ENCODE measurements at places on chromosomes 5 and 9. TPM values are rescaled to one million over a fixed set of nuclear protein-coding genes. Genes with fewer than 3 reads are reported as not detected.

Gene SLC27A6
- total RNA-seq: 2.0 TPM

DNA sequence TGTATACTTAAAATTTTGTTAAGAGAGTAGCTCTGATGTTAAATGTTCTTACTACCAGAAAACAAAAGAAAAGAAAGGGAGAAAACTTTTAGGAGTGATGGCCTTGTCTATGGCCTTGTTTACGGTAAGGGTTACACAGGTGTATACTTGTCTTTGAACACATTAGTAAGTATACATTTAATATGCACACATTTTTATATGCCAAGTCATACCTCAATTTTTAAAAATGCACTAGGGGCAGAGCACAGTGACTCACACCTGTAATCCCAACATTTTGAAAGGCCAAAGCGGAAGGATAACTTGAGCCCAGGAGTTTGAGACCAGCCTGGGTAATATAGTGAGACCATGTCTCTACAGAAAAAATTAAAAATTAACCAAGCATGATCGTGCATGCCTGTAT is 166.7 kb upstream of the SNX2 start:
- no peak for DNase-seq

DNA sequence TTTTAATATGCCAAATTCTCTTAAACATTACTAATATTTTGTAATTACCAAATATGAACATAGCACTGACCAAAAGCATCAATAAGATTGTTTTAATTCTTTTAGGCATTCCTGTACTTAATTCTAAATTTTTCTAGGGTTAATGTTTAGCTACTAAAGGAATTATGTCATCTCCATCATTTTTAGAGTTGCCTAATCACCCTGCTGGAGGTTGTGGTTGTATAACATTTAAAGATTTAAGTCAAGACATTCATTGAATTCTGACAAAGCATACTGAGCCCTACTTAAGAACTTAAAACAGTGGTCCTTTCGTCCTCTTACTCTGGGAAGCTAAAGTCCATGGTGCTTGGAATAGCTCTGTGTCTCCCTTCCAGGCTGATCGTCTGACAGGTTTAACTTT is 28.1 kb upstream of the DAB2 start:
- DNase-seq: no peak

GRCh38 chr9:3836011-3836410 is 310.2 kb upstream of the RFX3 start:
- no peak for DNase-seq

Gene FAM174A
- 58.1 TPM for total RNA-seq

DNA sequence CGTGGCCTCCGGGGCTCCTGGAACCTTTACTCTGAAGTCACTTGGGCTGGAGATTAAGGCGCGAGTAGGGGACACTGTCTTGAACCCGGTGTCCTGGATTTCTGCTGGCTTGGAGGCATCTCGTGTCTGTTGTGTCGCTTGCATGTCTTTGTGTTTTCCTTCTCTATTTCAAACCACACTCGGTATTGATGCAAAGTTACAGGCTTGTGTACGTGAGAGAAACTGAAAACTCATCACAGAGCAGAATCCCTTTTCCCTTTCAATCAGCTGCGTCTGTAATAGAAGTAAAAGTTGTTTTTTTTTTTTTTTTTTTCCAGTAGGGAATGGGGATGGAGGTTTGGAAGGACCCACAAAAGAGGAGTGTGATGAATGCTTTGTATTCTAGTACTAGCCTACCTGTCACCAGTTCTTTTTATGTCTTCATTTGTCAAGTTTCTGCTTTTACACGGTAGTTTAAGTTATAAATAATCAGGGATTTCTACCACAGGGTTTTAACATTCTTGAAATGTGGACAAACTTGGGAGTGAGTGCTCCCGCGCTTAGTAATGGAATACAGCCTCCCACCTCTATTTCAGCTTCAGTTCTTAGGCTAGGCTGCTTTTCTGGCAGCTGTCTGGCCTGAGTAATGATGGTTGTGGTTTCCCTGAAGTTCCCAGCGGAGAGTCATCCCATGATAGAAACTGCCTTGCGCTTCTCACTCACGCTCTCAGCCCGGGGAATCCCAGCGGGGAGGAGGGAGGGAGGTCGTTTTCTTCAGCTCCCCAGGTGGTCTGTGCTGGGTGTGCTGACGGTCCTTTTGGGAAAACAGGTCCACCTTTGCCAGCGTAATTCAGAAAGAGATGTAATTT is 763 bp downstream of the TJP2 start:
- peak; percentile 41 for DNase-seq

GRCh38 chr5:78610163-78610583 is 38.4 kb downstream of the LHFPL2 start:
- DNase-seq: no peak

GRCh38 chr5:40743771-40744170 is 12.0 kb downstream of the TTC33 start:
- no peak for DNase-seq

Gene IFNA6
- total RNA-seq: not detected

DNA sequence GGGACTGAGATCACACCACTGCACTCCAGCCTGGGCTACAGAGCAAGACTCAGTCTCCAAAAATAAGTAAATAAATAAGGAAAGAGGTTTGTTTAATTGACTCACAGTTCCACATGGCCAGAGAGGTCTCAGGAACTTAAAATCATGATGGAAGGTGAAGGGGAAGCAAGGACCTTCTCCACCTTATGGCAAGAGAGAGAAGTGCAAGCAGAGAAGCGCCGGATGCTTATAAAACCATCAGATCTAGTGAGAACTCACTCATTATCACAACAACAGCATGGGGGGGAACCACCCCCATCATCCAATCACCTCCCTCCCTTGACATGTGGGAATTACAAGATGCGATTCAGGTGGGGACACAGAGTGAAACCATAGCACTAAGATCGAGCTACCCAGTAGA is 22.8 kb upstream of the RGMB start:
- DNase-seq: no peak

- DNase-seq: peak; percentile 90
These were observed 20.7 kb downstream of the PTPN3 start for GRCh38 chr9:109477258-109478050.

Gene TNFSF15
- total RNA-seq: not detected

GRCh38 chr5:67306965-67307607 is 110.5 kb upstream of the CD180 start:
- no peak for DNase-seq

Gene PCDHGA3
- 1.5 TPM for total RNA-seq

- DNase-seq: no peak
These were observed 18.7 kb upstream of the ADAM19 start for GRCh38 chr5:157594257-157594656.

DNA sequence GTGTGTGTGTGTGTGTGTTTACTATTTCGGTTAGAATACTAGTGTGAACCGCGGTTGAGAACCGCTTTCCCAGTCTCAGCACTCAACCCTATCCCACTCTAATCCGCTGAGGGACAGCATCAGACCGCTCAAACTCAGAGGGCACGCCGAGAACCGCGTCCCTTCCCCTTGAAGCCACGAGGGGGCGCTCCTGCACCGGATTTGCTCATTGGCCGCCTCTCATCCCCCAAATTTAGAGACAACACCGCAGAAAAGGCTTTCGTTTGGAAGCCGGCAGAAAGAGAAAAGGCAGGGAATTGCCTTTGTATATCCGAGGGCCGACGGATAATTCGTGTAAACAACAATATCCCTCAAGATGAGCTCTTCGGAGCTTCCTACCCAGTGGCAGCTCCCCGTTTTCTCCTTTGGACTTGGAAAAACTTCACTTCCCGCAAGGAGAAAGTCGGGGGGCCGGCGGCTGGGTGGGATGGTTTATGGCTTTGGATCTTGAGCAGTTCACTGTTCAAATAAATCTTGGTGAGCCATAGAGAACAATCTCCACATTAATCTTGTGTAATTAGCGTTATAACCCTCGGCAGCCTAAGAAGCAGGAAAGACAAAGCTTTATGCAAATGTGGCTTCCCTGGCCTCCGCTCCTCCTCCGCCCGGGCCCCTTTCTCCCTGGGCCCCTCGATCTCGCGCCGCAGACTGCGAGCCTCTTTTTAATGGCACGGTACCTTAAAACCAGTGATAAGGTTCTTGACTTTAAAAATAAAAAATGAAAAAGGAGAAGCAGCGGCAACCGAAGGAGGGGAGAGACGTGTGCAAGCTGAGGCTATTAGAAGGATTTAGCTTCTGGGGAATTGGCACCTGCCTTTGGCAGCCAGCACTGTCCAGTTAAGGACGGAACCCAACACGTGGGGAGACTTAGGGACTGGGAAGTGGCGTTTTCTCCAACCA is 296.8 kb downstream of the PARP8 start:
- DNase-seq: peak; percentile 28

Gene TRPM3
- total RNA-seq: not detected

GRCh38 chr5:1753490-1753889 is 46.1 kb downstream of the MRPL36 start:
- no peak for DNase-seq

DNA sequence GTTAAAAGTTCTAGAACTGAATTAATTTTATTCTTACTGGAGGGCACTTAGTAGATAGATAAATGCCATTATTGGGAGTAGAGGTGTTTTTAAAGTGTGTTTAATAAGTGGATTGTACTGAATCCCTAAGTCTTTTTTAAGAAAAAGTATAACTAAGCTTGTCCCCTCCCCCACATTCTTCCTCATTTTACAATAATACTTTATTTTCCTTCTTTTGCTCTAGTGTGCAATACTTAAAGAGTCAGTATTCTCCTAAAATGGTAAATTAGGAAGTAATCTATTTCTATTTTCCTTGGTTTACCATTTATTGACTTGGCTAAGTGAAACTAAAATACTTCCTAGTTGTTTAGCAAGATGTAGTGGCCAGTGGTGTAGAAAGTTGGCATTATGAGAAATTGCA is 11.6 kb downstream of the UBLCP1 start:
- DNase-seq: no peak

DNA sequence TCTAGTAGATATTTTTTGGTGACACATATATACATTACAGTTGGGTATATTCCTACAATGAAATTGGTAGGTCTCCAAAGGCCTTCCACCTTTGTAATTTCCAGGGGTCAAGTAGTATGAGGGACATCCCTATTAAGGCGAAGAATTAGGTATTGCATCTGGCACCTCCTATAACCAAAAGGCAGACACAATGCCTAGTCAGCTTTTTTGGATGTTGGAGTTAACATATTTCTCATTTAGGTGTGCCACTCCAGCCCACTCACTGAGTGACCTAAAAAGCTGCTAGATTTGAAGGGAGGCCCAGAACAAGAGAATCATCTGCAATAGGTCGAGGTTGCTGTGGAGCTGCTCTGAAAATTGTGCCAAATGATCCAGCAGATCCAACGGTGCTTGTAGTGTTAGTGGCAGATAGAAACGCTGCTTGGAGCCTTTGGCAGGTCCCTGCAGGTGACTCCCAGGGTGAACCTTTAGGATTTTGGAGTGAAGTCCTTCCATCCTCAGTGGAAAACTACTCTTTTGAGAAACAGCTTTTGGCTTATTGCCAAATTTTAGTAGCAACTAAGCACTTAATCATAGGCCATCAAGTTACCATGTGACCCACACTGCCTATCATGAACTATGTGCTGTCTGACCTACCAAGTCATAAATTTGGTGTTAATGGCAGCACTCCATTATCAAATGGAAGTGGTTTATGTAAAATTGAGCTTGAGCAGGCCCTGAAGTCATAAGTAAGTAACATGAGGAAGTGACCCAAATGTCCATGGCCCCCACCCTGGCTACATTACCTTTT is 15.7 kb upstream of the FNIP1 start:
- no peak for DNase-seq

GRCh38 chr9:126933334-126933980 is 18.9 kb downstream of the RALGPS1 start:
- no peak for DNase-seq

- peak; percentile 45 for DNase-seq
These were observed 389.1 kb downstream of the ENC1 start for GRCh38 chr5:74251141-74252035.

GRCh38 chr5:94422812-94423211 is 195.6 kb downstream of the KIAA0825 start:
- no peak for DNase-seq

- DNase-seq: no peak
These were observed 4.4 kb downstream of the SLC25A25 start for GRCh38 chr9:128072144-128073021.

Gene IL5
- total RNA-seq: not detected

DNA sequence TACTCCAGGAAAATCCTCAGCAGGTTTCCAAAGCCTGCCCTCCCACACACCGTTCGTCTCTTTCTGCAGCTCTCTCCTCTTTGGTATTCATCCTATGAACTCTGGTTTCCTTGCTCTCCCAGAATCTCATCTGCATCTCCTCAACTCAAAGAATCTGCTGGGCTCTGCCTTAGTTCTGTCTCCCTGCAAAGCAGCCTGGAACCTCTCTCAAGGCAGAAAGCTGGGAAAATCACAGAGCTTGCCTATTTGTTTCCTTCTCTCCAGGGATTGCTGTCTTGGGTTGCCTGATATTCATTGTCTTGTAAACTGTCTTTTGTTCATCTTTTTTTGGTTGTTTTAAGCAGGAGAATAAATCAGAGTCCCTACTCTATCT is 5.3 kb upstream of the ERAP2 start:
- no peak for DNase-seq

Gene ANKRD18B
- 0.22 TPM for total RNA-seq

Gene IL12B
- not detected for total RNA-seq

DNA sequence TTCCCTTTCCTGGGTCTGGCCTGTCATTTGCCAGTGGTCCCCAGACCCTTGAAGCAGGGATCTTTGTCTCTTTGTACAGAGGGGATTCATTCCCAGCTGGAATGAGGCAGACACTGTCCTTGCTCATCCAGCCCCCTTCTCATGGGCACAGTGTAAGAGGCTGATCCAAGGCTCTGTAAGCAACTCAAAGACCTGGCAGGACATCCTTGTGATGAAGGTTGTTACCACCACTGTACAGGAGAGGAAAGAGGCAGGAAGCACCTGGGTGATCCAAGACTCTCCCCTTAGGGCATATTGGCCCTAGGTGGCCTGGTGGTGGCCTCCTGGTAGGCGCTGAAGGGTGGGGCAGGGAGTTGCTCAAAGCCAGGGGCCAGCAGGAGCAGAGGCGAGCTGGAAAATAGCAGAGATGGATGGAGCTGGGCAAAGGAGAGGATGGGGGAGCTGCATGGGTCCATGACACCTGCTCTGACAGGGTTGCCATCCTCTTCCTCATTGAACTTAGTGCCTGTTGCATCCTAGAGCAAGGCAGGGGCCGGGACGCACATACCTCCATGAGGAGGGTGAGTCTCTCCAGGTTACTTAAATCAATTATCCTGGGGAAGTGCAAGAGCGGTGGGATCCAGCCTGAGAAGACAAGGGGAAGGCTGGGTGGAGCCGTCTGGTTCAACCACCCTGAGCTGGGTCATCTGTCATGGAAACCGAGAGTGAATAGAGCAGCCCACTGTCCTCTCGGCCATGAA is 9.8 kb upstream of the GADD45G start:
- DNase-seq: no peak

Gene TIMD4
- not detected for total RNA-seq

Gene TMEM252
- not detected for total RNA-seq

- no peak for DNase-seq
These were observed 24.0 kb downstream of the CSF1R start for GRCh38 chr5:150062216-150062922.

GRCh38 chr5:65413822-65414221 is 67.9 kb downstream of the ADAMTS6 start:
- DNase-seq: no peak

All from gastrocnemius medialis (tissue), 4 donors.